ENCODE measurements at places on chromosomes 11 and 22.

DNA sequence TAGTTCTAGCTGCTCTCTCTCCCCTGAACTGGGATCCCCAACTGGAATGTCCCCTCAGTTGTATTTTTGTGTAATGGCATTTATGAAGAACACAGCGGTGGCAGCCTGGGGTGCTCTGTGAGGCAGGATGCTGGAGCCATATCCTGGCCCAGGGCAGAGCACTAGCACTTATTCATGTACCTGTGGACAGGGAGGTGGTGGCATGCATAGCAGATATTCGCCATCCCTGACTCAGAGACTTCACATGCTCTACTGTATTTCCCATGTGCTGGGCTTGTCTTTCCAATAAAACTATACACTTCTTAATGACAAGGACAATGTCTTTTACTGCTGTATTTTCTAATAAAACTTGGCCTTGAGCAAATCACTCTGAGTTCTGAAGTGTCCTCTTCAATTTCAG, 125.3 kb downstream of the ADAMTS15 start:
- DNase-seq: no peak

- no peak for DNase-seq
Observed at GRCh38 chr11:62499944-62500649, 46.5 kb downstream of the AHNAK start.

GRCh38 chr11:11635443-11635842, 13.6 kb upstream of the GALNT18 start:
- no peak for DNase-seq

DNA sequence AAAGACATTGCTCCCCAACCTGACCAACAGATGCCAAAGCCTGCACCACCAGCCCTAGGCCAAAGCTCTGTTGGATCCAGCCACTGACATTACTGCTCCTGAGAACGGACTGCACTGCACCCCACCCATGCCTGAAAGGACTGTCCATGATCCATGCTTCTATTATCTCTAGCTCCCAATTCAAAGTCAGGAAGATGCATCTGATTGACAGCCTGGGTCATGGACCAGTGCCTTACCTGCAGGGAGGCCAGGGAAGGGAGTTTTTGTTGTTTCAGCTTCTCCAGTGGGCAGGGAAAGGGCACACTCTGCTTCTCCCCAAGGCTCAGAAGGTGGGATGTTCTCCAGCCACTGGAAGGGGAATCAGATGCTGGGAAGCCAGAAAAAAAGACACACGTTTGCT, 4.8 kb upstream of the PRDM11 start:
- no peak for DNase-seq

- DNase-seq: no peak
Observed at GRCh38 chr11:44592125-44592940, 26.9 kb downstream of the CD82 start.

- DNase-seq: no peak
Observed at GRCh38 chr22:37018815-37019308, 385 bp downstream of the TST start.

DNA sequence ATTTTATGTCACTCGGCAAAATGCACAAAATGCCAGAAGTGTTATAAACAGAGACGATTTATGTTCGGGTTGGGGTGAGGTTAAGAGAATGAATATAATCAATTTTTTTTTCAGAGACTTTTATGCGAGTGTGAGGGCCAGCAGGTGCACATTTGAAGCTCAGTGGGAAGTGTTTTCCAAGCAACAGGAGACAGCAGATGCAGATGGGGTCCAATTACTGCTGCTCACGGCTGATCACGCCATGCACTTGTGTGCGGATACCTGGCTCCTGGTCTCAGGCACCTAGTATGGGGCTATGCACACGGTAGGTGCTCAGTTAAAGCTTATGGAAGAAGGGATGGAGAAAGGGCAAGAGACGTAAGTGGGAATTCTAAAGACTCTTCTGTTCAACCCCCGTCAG, 249.1 kb downstream of the MIAT start:
- no peak for DNase-seq

DNA sequence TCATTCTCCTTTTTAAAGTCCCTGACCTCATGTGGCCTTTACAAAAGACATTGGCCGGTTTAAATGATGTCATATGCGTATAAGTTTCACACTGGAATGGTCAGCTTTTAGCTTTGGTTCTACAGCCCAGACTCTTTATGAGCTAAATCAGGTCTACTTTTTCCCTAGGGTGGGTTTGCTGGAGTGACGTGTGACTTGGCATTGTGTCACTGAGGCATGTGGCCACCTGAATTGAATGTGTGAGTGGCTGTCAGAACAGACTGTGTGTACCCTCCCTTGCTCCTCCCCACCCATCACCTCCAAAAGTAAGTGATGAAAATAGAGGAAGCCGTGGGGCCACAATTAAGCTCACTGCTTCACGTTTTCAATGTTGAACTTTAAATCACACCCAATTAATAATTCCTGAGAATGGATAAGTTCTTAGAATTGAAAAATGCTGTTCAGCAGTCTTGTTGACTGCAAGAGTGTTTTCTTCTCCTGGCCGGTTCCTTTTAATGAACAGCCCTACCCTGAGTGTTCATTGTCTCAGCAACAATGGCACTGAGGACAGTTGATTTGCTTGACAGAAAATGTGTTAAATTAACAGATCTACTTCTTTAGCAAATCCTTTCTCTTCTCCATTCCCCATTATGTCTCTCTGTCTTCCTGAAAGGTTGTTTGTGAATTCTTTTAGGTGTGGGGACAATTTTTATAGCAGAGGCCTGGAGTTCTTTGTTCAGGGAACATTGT, 11.3 kb downstream of the CECR2 start:
- no peak for DNase-seq

- DNase-seq: no peak
Observed at GRCh38 chr11:34317036-34317360, 40.8 kb downstream of the ABTB2 start.

GRCh38 chr11:61629082-61629833, 48.4 kb upstream of the SYT7 start:
- no peak for DNase-seq

GRCh38 chr22:25930083-25930482, 188.1 kb downstream of the MYO18B start:
- no peak for DNase-seq

DNA sequence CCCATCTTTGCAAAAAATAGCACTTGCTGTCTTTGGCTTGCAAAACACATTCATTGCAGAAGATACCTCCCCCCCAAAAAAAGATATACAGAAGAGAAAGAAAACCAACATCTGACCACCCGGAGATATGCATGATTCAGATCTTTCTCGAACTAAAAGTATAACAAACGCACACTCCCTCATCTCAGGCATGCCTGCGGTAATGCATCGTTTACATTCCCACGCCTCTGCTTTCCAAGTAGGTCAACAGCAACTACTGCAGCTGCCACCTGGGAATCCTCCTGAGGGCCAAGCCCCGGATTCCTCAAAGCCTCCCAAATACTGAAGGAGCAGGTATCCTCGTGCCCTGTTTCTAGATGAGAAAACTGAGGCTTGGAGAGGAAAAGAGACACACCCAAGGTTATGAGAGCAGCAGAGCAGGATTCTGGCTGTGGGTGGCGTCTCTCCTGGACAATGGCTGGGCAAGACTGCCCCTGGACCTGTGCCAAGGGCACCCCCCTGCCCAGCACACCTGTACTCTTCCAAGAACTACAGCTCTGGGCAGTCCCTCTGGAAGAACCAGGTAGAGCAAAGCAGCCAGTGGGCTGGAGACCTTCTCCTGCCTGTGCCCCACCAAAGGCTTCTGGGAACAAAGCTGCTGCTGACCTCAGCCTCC, 38.1 kb downstream of the NUP50 start:
- no peak for DNase-seq

- no peak for DNase-seq
Observed at GRCh38 chr11:115364896-115365295, 139.3 kb downstream of the CADM1 start.
